Epithelial cell of proximal tubule (primary cell): ENCODE measurements at places on chromosomes 13 and 19.
A peak's percentile ranks its signal among the peaks of the same experiment; 100 is the strongest.

DNA sequence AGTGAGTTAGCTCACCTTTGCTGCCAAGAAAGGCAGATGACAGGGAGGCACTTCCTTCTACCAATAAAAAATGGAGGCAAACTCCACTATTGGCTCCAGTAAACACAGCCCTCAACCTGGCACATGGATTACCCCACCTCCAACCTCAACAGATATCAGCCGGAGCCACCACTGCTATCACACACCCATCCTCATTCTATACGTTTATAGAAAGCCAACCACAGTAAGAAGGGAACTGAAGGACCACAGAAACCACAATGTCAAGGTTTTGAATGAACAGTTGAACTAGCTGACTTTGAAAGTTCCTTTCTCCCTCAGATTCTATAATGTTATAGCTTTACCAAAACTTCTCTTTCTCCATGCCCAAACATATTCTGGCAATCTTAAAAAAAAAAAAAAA, 526.2 kb downstream of the UQCRFS1 start:
- DNase-seq, result no peak

GRCh38 chr13:98842070-98842469, 89.6 kb upstream of the SLC15A1 start:
- DNase-seq, result no peak

GRCh38 chr13:90594681-90595080, 752.8 kb upstream of the MIR17HG start:
- DNase-seq, result peak; percentile 53

DNA sequence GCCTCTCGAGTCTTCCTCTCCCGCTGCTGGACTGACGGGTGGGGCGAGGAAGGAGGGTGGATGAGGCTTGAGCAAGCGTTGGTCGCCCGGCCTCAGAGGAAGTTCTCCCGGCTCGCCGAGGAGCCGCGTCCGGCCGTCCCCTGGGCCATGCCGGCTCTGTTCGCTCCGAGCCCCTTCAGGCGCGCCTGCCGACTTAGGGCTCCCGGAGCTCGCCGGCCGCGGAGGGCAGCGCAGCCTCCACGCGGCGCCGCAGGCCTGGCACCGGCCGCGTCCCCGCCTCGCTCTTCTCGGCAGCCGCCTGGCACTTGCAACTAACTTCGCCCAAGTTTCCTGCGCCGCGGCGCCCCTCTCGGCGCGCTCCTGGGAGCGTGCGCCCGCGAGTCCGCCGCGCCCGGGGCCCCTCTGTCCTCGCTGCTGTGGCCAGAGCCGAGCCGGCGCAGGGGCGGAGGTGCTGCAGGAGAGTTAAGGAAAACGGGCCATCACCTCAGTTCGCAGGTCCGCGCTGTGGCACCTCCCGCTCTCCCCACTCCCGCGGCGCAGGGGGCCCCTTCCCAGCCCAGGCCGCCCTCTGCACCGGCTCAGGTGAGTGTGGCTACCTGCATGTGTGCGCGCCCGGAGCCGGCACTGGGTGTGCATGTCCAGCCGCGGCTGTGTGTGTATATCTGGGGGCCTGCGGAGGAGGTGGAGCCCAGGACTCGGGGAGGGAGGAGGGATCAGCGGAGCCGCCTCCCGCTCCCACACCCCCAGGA, 641 bp upstream of the SOX21 start:
- DNase-seq, result no peak

DNA sequence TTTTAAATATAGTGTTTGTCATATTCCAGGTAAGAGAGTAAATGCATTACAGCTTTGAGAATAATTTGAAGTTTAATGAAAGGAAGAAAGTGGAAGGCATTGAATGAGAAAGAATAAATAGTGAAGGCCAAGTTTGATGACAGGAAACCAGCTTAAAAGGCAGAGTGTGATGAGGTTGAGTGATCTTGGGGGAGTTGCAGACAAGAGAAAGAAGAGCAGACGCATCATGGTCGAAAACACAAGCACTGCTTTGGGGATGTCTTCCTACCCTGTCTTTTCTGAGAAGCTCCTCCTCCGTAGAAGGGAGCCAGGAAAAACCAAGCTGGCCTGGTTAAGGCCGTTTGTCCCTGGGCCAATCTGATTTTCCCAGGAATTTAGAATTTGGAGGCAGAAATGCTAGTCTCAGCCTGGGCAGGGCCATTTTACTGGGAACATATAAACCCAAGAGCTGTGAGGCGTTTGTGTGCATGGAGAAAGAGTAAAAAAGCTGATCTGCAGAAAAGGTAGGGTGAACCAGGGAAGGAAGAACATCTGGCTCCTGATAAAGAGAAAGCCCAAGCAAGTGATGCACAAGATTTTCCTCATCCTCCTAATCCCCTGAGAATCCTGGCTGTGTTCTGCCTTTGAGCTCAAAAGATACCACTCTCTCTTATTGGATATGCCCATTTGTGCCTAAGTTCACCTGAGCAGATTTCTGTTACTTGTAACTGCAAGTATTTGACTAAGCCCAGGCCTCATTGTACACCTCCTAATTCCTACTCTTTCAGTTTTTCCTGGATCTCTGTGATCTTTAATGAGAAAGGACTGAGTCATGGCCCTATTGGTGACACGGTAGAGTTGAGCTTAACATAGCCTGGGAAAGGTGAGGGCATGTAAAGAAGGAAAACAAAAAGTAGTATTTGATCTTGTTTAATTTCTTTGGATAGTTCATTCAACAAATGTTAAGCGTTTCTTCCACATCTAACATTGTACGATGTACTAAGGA, 80.0 kb downstream of the WDFY2 start:
- DNase-seq, result no peak

GRCh38 chr13:48158290-48158689, 63.4 kb upstream of the MED4 start:
- DNase-seq, result peak; percentile 68

- no peak for DNase-seq
These were observed 29.5 kb downstream of the PEPD start for GRCh38 chr19:33492090-33492489.

- no peak for DNase-seq
These were observed 63.7 kb upstream of the NPAS1 start for GRCh38 chr19:46955813-46956371.

DNA sequence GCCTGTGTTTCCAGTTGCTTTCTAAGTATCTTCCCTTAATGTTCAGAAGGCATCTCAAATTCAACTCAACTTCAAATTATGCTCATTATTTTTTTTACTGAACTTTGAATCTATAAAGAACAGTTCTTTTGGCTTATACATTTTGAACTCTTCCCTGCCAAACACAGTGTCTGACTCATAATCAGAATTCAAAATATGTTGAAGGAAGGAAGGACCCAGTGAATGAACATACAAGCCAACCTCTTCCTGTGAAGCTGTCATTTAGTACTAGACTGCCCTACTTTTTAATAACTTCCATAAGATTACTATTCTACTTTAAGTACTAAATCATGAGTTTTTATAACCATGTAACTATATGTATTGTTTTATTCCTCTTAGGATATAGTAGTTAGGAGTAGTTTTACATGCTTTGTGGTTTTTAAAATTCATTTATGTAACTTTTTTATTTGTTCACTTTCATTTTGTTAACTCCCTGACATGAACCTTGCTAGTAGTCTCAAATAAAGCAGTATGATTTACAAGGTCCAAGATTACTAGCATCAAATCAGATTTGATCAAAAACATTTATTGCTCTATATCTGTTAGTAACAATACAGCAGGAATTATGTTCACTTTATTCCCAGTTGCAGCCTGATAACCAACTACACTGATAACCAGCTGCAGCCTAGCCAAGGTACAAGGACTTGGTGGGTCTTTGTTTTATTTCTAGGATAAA, 6.4 kb downstream of the NUDT15 start:
- DNase-seq, result no peak

GRCh38 chr13:86554066-86554465, 754.8 kb upstream of the SLITRK6 start:
- no peak for DNase-seq

- DNase-seq, result no peak
These were observed 6.1 kb downstream of the LRFN3 start for GRCh38 chr19:35942235-35942634.

- DNase-seq, result no peak
These were observed 665 bp downstream of the GPX4 start for GRCh38 chr19:1104311-1105007.

DNA sequence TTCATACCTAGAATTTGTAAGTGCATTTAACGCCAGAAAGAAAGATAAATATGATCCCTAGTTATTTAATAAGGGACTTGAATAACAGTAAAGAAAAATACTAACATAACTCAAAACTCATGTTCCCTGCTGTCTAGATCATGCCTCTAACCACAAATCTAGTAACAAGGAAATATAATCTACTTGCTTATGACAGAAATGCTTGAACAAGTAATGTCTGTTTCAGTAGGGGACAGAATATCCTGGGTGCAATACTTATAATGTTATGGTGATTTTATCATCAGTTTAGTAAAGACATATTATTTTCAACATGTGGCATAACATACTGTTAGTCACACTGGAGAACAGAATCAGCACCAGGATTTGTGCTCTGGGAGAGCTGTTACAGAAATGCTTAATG, 861.9 kb upstream of the SLITRK1 start:
- no peak for DNase-seq

DNA sequence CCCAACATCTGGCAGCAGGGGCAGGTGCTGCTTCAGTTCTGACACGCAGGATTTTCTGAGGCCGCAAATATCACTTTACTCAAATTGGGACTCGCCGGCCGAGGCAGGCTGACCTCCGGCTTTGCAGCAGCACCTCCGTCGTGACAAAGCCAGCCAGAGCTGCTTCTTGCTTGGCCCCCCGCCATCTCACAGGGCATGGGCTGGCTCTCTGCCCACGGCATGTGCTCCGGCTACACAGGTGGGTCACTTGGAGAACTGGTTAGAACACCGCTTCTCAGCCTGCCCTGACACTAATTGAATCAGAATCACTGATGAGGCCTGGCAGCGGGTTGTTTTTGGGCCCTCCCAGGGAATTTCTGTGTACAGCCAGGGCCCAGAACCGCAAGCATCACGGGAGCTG, 112.3 kb downstream of the SLC7A1 start:
- no peak for DNase-seq

- no peak for DNase-seq
These were observed 17.3 kb upstream of the ERCC1 start for GRCh38 chr19:45440873-45441654.

GRCh38 chr13:89287381-89287780, 1616.2 kb downstream of the SLITRK5 start:
- no peak for DNase-seq
